CMK (cell line): ENCODE measurements at places on chromosomes 12 and 14.

DNA sequence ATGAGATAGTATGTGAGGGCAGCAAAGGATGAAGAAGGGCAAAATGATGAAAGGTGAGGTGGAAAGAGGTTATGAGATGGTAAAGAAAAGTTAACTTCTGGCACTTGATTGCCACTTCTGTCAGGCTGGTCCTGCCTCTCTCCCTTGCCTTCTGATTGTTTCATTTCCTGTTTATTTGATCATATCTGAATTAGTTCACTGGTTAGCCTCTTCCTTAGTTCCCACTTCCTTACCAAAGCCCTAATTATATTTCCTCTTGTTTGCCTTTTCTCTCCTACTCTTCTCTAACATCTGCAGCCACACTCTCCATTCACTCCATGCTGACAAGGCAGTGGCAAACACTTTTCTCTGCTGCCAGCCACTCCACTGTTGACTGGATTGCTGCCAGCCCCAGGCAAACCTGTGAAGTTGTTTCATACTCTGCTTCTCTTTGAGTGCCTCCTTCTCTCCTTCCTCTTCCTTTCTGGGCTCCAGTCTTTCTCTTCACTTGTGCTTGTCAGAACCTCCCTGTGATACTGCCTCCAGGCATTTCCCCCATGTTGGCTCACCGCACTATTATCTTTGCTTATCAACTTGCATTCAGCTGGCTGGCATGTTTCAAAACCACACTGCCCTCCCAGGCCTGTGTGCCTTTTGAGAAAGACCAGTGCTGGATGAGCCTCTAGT lies 8.1 kb downstream of the PNP start:
- peak; percentile 83 for DNase-seq

DNA sequence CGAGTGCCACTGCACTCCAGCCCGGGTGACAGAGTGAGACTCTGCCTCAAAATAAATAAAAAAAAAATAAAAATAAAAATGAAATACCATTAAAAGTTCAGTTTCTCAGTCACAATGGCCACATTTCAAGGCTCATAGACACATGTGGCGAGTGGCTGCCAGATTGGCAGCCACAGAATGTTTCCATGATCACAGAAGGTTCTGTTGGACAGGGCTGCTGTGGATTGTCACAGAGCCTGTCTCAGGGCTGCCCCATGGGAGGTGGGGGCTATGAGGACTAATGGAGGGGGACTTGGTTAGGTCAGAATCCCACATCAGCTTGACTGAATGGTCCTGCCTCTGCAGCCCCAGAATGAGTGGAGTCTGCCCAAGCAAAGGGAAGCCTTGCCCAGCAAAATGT lies 3.8 kb upstream of the PLA2G1B start:
- no peak for DNase-seq

DNA sequence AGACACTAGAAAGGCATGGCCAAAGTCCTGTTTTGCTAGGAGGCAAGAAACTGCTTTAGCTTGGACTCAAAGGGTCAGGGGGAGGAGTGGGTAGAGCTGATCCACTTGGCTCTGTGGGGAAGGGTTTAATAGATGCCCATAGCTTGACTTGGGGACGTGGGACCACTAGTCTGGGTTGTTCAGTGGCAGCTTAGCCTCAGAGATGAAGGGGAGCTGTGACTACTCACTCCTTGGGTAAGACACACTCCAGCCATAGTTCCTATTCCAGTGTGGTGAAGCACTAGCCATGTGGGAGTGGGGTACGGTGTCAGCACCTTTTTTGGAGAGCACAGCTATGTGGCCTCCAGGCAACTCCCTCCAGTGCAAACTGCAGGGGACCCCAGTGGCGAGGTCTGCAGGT lies 257.3 kb downstream of the TMEM121 start:
- DNase-seq: no peak

DNA sequence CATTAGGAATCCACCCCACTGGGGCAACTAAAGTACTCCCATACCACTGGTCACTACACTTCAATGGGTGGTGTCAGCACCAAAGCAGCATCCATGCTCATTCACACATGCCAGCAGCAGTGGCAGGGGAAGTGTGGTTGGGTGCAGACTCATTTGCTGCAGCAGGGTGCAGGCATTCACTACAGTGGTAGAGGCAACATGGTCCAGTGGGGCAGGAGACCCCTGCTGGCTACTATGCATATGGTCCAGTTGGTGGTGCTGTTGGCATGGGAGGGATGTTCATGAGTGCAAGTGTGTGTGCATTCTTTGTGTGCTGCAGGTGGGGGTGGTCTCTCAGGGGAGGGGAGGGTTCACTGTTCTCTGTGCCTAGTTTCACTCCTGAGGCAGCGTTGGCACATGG lies 908.4 kb upstream of the NOVA1 start:
- no peak for DNase-seq

DNA sequence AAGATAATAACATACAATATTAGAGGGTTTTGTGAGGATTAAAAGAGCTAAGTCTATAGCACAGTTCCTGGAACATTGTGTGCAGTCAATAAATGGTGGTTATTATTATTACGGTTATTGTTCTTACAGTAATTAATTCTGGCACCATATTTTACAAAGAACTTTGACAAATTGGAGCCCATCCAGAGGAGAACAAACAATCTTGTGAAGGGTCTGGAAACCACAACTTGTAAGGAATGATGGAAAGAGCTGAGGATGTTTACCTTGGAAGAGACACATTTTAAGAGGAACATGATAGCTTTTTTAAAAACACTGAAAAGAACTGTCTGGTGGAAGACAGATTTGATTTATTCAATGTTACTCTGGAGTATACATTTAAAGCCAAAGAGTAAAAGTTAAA lies 150.5 kb upstream of the KRR1 start:
- no peak for DNase-seq

- no peak for DNase-seq
These were observed 77.5 kb downstream of the COX16 start for GRCh38 chr14:70281939-70282338.

- no peak for DNase-seq
These were observed 1021.5 kb downstream of the TMEM121 start for GRCh38 chr14:106547735-106548434.
